Small intestine (tissue), 16 donors: ENCODE measurements at places on chromosomes 5 and 9.
A peak's percentile ranks its signal among the peaks of the same experiment; 100 is the strongest.

- DNase-seq, result peak; percentile 44
Measured at GRCh38 chr9:38195737-38196161, 126.7 kb upstream of the SHB start.

GRCh38 chr9:88680505-88681160 lies 145.7 kb downstream of the NXNL2 start:
- no peak for DNase-seq

GRCh38 chr5:34542818-34543217 lies 113.3 kb upstream of the RAI14 start:
- DNase-seq, result no peak

GRCh38 chr9:110115341-110115820 lies 92.6 kb downstream of the C9orf152 start:
- DNase-seq, result no peak

DNA sequence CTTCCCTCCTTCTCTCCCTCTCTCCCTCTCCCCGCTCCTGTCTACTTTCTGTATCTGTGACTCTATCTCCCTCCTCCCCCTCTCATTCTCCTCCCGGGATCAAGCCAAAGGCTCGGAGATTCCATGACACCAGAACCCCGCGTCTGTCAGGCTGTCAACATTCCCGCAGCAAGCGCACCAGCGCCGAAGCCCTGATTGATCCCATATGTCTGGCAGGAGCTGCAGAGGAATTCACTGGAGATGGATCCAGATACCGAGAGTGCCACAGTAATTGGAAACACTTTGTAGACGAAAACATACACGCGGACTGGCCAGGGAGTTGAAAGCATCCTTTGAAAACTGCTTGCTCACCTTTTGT lies 300 bp upstream of the SVEP1 start:
- no peak for DNase-seq

GRCh38 chr5:176545737-176546509 lies 3.2 kb upstream of the CDHR2 start:
- peak; percentile 98 for DNase-seq

GRCh38 chr5:37710965-37711364 lies 128.9 kb downstream of the GDNF start:
- DNase-seq, result no peak

- no peak for DNase-seq
Measured at GRCh38 chr5:142544071-142544753, 141.7 kb downstream of the FGF1 start.
